ENCODE measurements at places on chromosomes 12 and 14.

DNA sequence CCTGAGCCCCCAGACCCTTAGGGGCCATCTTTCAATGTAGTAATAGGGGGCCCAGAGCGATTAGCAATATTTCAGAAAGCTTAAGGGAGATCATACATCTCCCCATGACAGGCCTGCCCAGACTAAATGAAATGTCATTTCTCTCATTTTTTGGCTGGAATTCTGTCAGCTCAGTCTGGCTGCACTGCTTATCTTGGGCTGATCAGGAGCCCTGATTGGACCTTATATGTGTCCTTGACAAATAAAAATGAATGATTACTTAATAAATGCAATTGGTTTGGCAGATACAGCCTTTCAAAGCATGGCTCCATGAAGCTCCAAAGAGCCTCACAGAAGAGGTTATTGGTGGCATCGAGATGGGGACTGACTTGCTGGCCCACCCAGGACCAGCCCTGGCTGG lies 121.9 kb downstream of the ADCK1 start:
- no peak for DNase-seq

- no peak for DNase-seq
These were observed 51.6 kb downstream of the DERA start for GRCh38 chr12:15962760-15963159.

GRCh38 chr14:71776471-71777360 lies 155.5 kb upstream of the RGS6 start:
- DNase-seq = peak; percentile 15

- DNase-seq = no peak
These were observed 7.3 kb downstream of the TESC start for GRCh38 chr12:117091758-117092510.

DNA sequence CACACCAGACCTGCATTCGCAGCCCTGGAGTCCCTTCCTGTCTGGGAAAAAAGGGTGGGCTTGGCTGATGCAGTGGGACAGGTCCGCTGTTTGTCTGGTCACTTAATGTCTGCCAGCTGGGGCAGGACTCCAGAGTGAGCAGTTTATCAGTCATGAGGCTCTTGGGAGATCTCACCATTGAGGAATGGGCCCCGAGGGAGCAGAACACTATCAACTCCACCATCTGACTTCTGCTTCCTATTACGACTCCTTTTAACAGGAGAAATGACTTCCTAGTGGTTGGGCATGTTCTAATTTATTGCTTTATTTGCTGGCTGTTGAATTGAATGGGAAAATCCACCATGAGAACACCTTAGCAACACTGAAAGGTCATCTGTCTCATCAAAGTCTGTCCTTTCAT lies 182.5 kb upstream of the RASSF8 start:
- DNase-seq = no peak

DNA sequence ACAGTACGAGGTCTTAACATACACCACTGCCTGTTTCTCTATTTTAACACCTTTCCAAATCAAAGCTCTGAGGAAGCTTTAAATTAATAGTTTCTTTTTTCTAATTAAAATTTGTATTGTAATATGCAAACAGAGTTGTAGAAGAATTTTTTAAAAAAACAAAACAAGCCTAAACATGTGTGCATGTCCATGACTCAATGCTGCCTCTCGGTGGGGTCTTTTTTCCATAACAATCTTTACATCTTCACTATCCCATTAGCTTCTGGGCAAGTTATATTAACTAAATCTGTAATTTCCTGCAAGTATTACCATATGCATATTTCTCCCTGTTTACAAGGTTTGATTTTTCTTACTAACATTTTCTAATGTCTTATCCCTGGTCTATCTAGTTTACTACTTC lies 143.9 kb upstream of the NAV3 start:
- DNase-seq = no peak

GRCh38 chr14:33809396-33809981 lies 141.4 kb downstream of the EGLN3 start:
- DNase-seq = no peak
